ENCODE measurements at places on chromosomes 12 and 14.

GRCh38 chr12:69966409-69966808 is 141.4 kb downstream of the MYRFL start:
- DNase-seq, result peak; percentile 66

GRCh38 chr12:62622177-62622576 is 155.6 kb downstream of the MON2 start:
- DNase-seq, result no peak

DNA sequence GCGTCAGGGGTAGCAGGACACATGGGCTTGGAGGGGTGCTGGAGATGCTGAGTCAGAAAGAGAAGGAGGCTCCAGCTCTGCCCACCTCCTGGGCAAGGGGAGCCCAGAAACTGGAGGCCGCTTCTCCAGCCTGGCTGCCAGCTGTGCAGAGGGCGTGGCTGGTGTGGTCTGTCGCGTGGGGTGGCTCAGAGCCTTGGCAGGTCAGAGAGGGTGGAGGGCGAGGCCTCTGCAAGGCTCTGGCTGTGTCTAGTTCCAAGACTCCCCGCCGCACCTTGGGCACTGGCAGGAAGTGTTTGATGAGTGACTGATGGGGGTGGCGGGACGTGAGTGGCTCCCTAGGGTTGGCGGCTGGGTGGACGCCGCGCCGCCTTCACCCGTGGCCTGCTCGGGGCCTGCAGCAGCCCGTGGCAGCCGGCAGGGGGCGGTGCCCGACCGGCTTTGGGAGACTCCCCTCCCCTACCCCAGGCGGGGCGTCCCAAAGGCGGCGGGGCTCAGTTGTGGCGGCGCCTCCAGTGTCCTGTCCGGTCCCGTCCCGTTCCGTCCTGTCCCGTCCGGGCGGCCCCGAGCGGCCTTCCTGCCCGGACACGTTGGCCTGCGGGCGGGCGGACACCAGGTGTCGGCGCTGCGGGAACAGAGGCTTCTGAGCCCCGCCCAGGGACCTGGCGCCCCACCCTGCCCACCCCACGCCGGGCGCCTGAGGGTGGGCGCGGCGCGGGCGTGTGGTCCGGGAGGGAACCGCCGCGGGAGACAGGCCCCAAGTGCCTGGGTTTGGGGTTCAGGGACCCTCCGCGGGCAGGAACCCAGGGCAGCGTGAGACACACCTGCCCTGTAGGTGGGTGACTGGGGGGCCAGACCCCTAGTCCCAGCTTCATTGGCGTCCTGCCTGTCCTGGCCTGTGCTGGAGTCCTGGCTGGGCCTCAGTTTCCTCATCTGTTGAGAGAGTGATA is 39.7 kb downstream of the KRT80 start:
- DNase-seq, result no peak

- no peak for DNase-seq
These were observed 41.6 kb upstream of the TTC7B start for GRCh38 chr14:90857866-90858265.

GRCh38 chr12:77046468-77046867 is 18.9 kb downstream of the E2F7 start:
- DNase-seq, result no peak

DNA sequence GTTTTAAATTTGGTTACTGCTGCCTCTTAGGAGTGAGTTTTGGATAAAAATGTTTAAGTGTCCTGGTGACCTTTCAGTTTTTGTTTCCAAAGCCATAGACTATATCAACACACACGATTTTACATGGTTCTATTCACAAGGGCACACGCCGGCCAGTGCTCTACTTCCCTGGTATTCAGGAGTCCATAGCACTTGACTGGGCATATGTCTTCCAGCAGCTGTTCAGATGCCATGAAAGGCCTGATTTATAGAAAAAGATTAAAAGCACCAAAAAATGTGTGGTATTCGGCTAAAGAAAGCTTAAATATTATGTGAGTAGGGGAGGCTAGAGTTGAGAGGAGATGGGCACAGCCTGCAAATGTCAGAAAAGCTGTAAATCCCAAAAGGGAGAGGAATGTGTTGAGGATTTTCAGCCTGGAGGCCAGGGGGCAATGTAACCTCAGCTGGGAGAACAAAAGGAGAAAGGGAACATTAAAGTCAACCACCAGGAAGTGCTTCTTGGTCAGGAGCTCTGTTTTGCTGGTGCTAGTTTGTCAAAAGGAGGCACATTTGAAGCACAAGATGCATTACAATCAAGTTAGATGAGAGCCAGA is 478.4 kb downstream of the RAD51B start:
- DNase-seq, result peak; percentile 3

GRCh38 chr12:130162745-130163460 is 639 bp downstream of the FZD10 start:
- DNase-seq, result no peak

DNA sequence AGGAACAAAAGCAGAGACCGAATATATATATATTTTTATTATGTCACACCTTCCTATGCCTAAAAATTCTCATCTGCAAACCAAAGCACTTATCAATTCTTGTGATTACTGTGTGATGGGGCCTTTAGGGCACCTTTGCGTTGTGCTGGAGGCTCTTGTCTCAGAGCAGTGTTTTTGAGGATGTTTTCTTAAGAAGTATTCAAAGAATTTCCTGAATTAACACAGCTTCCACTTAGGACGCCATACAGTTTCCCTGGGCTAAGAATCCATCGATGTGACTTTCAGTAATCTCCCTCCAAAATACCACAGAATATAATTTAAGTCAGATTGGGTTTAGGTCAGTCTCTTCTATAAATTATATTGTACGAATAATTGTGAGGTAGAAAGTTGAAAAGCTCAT is 22.0 kb upstream of the HIF1A start:
- DNase-seq, result no peak

GRCh38 chr12:3117591-3118015 is 40.4 kb downstream of the TSPAN9 start:
- peak; percentile 81 for DNase-seq

DNA sequence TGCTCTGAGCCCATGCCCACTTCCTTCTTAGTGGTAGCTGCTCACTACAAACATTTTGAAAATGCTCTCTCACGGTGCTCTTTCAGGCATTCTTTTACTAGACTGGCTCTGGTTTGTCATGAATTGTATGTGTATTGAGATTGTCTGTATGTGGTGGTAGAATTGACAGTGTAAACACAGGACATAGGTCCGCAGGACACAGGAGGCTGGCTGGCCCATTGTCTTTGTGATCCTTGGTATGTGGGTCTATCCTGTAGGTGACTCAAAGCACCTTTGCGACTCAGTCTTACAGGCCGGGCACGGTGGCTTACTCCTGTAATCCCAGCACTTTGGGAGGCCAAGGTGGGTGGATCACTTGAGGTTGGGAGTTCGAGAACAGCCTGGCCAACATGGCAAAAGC is 250.9 kb downstream of the C12orf75 start:
- DNase-seq, result no peak

GRCh38 chr12:130212384-130212989 is 50.2 kb downstream of the FZD10 start:
- DNase-seq, result no peak

DNA sequence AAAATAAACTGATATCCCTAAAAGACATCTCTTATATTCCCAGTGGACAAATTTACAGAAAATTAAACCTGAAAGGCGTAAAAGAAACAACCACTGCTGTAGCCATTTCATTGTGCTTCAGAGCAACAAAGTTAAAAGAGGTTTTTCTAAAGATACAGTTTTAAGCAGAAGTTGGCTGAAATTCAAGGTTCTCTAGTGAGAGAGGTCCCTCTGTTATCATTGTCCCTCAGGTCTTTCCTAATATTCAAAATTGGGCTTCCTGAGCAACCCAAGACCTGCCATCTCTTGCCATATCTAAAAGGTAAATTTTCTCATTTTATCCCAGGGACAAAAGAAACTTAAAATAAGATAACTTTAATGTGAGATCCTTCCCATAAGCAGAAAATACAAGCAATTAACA is 10.7 kb upstream of the SOS2 start:
- DNase-seq, result no peak

DNA sequence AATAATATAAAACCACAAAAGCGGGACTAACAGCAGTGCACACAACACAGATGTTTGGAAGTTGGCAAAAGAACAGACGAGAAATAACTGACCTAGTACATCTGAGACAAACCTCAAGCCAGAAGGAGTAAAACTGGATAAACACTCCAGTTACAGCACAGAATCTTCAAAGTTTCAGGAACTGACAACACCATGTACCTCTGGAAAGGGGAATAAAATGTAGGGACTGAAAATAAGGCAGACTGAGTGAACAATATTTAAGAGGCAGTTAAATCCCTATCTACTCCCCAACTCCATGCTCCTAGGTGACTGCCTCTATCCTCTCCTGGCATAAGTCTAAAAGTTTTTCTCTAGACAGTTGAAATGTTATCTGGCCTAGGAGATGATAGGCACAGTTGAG is 57.9 kb downstream of the ZFYVE21 start:
- no peak for DNase-seq

GRCh38 chr14:94158239-94158883 is 15.8 kb upstream of the PPP4R4 start:
- no peak for DNase-seq

DNA sequence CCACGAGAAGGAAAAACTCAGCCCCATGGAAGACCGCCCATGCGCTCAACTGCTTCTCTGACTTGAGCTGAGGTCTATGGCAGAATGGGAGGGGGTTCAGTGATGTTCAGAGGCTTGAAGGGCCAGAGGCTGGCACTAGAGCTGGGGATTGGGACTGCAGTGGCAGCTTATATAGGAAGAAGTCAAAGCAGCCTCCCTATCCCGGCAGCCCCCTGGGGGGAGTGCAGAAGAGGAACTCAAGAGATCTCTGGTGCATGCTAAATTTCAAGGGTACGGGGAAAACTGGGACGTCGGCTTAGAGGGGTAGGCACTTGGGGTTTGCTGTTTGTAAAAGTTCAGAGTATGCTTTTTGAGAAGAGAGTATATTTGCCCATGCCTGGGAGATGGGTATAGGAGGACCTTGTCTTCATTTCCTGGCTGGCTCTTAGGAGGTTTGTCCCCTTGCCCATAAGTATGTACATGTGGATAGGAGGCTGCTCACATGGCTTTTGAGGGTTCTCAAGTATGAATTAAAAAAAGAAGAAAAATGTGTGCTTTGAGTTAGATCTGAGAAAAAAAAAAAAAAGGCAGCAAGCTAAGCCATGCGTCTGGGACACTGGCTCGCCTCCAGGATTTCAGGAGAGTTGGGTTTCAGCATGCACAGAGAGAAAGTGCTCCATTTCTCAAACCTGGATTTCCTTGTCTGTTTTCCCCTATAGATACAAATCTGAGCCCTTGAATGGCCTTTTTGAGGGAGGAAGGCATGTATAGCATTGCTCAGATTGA is 3.2 kb upstream of the MEG3 start:
- DNase-seq, result no peak

- no peak for DNase-seq
These were observed 499.6 kb downstream of the TMEM121 start for GRCh38 chr14:106026026-106026425.

All from brain microvascular endothelial cell (primary cell).